Hematopoietic multipotent progenitor cell treated with erythropoietin and hydrocortisone succinate and interleukin-3 and kit ligand, for 6 days (in vitro differentiated cells): ENCODE measurements at places on chromosomes 1 and 21.
A peak's percentile ranks its signal among the peaks of the same experiment; 100 is the strongest.

DNA sequence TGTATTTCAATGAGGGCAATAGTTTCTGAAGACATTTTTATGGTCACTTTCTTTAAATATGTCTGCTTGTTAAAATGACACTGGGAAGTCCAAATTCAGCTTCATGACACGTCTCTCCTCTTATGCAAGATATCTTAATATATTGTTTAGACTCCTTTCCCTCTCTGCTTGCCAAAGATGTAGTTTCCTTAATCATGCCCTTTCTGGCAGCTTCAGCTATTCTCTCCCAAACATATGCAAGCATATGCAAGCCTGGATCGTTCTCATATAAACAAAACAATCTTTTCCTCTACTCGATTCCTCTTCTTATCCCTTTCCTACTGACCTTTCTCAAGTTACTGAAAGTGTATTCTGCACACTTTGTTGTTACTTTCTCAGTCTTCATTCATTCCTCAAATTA lies 372.2 kb downstream of the PTBP2 start:
- DNase-seq: no peak

DNA sequence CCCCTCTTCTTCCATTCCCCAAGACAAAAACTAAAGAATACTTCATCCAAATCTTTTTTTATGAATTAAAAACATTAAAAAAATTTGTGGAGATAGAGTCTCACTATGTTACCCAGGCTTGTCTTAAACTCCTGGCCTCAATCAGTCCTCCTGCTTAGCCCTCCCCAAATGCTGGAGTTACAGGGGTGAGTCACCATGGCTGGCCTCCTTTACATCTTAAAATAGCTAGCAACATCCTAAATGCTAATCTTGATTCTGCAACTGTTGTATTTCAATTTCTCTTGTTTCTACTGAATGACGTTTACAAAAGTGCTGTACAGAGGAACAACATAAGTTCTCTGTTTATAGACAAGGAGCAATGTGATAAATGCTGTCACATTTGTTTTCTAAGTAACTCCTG lies 483.5 kb downstream of the ADGRL2 start:
- no peak for DNase-seq

- no peak for DNase-seq
Measured at GRCh38 chr21:15255763-15256162, 191.0 kb upstream of the NRIP1 start.

DNA sequence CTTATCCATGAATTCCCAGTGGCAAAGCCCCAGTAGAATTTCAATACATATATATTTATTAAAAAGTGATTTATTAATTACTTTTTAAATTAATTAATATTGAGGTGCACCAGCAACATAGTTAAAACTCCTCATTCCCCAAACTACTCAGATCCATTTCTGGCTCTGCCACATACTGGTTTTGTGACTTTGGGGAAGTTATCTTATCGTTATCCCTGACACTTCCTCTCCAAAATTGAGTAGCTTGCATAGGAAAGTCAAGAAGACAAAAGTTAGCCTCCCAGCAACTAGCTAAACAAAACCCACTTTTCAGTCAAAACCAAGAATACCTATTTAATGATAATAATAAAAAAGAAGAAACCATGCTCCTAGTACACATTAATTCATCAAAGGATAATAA lies 35.9 kb downstream of the TCP10L start:
- DNase-seq: peak; percentile 56

GRCh38 chr1:160821627-160822026 lies 25.7 kb downstream of the LY9 start:
- DNase-seq: no peak

- peak; percentile 40 for DNase-seq
Measured at GRCh38 chr1:35931446-35932157, 697 bp downstream of the AGO3 start.

DNA sequence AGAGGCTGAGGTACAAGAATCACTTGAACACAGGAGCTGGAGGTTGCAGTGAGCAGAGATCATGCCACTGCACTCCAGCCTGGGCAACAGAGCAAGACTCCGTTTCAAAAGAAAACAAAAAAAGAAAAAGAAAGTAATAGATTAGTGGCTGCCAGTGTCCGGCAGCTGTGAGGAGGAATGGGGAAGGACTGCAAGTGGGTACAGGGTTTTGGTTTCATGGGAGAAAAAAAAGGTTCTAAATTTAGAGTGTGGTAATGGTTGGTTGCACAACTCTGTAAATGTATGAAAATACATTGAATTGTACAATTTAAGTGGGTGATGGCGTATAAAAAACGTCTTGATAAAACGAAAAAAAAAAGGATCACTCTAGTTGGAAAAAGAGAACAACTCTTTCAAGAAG lies 6.7 kb downstream of the TAF1A start:
- peak; percentile 14 for DNase-seq

GRCh38 chr1:216168546-216168945 lies 254.7 kb downstream of the USH2A start:
- DNase-seq: no peak

- DNase-seq: no peak
Measured at GRCh38 chr21:26956216-26956615, 10.7 kb downstream of the ADAMTS5 start.

- peak; percentile 66 for DNase-seq
Measured at GRCh38 chr1:153612755-153613331, at the start of gene S100A16. Gene S100A16 (minus strand): TSS chr1:153613137. CDS start chr1:153608151, 4,986 bp downstream.

DNA sequence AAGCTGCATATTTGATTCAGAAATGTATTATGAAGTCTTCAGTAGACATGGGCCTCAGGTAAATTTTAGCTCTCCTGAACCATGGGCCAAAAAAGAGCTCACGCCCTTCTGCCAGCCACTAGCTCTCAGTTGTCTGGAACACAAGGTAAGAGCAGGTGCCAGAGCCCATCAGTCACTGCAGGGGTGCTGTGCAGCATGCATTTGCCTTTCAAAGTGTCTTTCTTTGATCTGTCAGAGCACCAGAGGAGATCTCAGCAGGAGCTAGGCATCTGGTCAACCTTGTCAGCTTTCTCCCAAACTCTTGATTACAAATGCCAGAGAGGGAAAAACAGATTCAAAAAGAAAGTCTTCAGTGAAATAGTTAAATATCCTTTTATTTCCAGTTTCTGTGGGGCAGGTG lies 332.3 kb downstream of the COL11A1 start:
- no peak for DNase-seq

DNA sequence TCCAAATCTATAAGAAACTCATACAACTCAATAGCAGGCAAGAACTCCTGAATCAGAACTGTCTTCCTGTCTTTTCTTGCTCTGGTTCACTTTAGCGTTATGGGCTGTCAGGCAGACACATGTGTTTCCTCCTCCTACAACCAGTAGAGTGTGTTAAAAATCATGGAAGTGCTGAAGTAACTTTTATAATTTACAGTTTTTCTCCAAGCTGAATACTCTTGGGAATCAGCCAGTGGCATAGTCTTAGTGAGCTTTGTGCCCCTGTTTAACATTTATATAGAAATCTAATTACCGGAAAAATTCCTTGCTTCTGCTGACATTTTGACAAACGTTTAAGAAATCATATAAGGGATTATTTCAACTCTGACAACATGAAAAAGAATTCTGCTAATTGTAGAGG lies 113.1 kb upstream of the RGS18 start:
- no peak for DNase-seq

DNA sequence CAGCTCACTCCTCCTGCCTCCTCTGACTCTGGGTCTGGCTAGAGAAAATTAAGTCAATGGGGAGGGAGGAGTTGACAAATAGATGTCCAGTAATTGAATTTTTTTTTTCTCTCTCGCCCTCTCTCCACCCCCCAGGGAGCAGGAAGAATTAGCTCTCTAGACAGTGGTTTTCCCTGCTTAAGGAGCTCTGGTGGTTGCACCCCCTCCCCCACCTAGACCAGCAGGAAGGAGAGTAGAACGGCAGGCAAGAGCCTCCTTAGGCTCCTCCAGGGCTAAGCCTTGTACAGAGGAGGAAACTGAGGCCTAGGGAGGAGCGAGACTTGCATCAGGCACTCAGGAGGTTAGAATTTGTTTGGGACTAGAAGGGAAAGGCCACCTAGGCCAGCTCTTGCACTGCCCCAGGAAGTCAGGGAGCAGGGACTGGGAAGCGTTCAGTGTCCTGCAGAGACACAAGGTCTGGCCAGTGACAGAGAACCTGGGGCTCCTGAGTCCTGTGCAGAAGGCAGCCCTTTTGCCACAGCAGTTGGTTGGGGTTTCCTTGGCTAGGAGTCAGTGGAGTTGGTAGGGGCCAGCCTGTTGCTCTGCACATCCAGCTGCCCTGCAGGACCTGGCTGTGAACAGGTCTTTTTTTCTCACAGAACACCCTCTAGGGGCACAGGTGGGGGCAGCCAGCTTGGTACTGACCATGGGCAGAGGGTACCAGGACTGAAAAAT lies 49.5 kb upstream of the ACOT11 start:
- no peak for DNase-seq

- no peak for DNase-seq
Measured at GRCh38 chr1:53061859-53062707, at the start of gene PODN. Gene PODN (plus strand): TSS chr1:53062213. CDS start chr1:53069856, 7,643 bp downstream.

DNA sequence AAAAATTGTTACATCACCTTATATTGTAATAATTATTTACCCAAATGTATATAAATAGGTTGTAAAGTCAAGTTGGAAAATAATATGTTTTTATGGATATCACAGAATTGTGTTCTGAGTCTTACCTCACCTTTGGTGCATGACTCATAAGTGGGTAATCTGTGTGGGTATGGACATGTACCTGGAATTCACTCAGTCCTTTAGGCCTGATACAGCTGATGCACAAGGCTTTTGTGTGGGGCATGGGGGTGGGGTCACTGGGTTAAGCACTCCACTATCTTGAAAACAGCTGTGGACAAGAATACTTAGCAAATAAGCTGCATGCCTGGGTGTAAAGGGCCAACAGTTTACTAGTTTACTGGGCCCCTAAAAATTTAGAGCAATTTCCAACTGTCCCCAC lies 34.4 kb downstream of the INKA2 start:
- peak; percentile 22 for DNase-seq

DNA sequence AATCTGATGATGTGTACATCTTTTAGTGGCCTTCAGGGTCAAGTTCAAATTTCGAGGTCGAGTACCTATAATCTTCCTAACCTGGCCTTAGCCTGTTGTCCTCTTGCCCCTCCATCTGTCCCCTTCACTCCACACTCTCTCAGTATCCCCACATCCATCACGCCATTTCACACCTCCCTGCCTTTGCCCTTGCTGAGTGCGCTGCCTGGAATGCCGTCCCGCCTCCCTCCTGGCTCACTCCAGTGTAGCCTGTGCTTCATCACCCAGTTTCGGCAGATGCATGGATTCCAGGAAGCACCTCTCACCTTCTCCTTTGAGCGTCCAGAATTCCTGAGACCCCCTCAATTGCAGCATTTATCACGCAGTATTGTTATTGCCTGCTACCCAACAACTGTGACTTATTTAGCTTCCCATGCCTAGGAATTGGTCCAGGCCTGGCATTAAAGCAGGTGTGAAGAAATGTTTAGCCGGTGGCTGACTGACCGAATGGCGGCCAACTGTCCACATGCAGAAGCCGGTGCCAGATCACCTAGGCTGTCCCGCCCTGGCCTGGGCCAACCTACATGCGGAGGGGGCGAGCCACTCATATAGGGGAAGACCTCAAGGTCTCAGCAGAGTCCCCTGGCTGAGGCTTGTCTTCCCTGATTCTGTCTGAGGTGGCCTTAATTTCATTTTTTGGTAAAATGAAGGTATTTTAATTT lies 34.5 kb downstream of the MYOM3 start:
- no peak for DNase-seq

- no peak for DNase-seq
Measured at GRCh38 chr21:14993115-14993514, 71.7 kb downstream of the NRIP1 start.

- no peak for DNase-seq
Measured at GRCh38 chr1:56866656-56867055, 12.1 kb downstream of the C8A start.

DNA sequence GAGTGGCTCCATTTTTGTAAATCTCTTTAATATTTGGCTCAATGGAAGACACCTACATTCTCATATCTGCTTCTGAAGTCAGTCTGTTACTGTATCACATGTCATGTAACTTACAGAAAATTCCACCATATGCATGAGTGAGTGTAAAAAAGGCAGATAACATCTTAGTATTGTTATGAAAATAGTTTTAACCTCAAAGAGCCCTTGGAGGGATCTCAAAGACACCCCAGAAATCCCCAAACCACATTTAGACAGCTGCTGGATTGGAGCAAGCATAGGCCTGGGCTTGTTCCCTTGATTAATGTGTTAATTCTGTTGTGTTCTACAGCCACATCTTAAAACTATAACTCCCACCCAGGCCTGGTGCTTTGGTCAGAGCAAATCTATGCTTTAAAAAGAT lies 16.9 kb downstream of the MACO1 start:
- DNase-seq: no peak

GRCh38 chr21:46055863-46056281 lies 42.0 kb upstream of the COL6A2 start:
- no peak for DNase-seq

- no peak for DNase-seq
Measured at GRCh38 chr1:165842023-165842670, 14.7 kb downstream of the UCK2 start.

DNA sequence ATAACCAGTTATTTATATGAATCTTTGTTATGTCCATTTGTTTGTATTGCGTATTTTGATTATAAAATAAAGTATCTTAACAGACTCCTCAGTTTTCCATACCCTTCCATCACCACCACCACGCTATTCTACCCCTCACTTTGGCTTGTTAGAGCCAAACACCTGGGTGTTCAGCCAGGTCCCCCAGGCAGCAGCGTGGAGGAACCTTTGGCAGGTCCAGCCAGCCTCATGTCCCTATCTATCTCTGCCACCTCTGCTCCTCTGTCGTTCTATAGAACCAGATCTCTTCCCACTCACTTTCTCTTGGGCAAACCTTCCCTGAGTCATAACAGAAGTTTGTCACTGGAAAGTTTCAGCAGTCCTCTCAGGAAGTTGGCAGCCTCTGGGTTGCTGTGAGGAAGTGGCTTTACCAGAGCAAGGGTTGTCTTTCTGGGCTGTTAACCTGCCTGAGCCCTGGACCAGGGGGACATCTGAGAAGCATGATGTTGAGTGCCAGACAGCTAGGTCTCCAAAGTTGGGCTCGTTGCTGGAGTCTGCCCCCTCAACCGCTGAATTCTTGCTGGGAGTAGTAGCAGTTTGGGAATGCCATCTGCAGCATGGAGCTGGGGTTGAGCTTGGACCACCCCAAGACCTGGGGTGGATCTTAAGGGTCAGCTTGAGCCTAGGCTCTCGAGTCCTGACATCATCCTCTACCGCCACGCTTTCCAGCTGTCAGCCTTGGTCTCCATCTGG lies 996 bp upstream of the SH3BGRL3 start:
- peak; percentile 54 for DNase-seq

GRCh38 chr1:187509091-187509490 lies 680.3 kb downstream of the PLA2G4A start:
- no peak for DNase-seq

- no peak for DNase-seq
Measured at GRCh38 chr1:21302747-21303715, 12.8 kb upstream of the ECE1 start.

- DNase-seq: no peak
Measured at GRCh38 chr1:80988926-80989325, 811.8 kb upstream of the ADGRL2 start.

- DNase-seq: no peak
Measured at GRCh38 chr1:12296623-12297022, 66.8 kb downstream of the VPS13D start.

DNA sequence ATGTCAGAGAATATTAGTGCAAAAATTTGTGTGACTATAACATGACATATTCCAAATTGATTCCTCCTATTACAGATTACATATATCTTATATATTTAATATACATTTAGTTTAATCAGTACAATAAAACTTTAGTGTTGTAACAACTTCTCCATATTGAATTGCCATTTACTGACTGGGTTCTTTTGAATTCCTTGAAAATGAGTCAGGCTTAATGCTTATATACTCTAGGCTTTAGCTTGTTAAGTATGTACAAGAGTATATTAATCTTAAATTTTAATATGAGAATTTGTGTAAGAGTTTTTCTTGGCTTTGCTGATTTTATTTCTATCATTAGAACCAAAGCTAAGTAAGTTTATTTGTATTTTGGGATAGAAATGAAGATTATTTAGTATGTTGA lies 40.3 kb downstream of the XPR1 start:
- no peak for DNase-seq
